ENCODE measurements at places on chromosomes 16 and 17. TPM values are rescaled to one million over a fixed set of nuclear protein-coding genes. Genes with fewer than 3 reads are reported as not detected.

DNA sequence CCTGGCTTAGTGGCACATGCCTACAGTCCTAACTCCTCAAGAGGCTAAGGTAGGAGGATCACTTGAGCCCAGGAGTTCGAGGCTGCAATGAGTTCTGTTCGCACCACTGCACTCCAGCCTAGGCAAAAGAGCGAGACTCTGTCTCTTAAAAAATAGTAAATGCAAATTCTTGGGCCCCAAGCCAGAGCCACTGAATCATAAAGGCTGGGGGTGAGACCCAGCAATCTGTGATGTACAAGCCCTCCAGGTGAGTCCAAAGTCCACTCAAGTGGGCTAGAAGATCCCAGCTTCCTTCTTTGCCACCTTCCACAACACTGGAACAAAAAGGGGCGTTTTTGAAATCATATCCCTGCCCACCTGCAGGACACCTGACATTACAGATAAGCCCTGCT lies 16.9 kb downstream of the TRIM25 start:
- no peak for DNase-seq

GRCh38 chr16:68893710-68894705 lies 50.7 kb downstream of the TANGO6 start:
- DNase-seq, result peak; percentile 80

DNA sequence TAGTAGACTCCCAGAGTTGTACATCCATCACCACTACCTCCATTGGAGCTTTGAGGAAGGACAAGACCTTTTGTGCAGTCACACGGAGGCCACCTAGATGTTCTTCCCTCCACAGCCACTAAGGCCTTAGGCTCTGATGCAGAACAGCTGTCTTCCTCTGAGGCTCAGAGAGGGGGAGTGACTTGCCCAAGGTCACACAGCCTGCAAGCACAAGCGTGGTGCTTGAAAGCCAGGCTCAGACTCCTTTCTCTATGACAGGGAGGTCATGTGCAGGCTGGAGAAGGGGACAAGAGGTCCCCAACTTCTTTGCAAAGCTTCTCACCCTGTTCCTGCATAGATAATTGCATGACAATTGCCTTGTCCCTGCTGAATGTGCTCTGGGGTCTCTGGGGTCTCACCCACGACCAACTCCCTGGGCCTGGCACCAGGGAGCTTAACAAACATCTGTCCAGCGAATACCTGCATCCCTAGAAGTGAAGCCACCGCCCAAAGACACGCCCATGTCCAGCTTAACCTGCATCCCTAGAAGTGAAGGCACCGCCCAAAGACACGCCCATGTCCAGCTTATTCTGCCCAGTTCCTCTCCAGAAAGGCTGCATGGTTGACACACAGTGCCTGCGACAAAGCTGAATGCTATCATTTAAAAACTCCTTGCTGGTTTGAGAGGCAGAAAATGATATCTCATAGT lies 12.7 kb downstream of the SCGB1C2 start:
- DNase-seq, result no peak

GRCh38 chr17:32484041-32484461 lies 2.7 kb upstream of the CDK5R1 start:
- DNase-seq, result no peak

DNA sequence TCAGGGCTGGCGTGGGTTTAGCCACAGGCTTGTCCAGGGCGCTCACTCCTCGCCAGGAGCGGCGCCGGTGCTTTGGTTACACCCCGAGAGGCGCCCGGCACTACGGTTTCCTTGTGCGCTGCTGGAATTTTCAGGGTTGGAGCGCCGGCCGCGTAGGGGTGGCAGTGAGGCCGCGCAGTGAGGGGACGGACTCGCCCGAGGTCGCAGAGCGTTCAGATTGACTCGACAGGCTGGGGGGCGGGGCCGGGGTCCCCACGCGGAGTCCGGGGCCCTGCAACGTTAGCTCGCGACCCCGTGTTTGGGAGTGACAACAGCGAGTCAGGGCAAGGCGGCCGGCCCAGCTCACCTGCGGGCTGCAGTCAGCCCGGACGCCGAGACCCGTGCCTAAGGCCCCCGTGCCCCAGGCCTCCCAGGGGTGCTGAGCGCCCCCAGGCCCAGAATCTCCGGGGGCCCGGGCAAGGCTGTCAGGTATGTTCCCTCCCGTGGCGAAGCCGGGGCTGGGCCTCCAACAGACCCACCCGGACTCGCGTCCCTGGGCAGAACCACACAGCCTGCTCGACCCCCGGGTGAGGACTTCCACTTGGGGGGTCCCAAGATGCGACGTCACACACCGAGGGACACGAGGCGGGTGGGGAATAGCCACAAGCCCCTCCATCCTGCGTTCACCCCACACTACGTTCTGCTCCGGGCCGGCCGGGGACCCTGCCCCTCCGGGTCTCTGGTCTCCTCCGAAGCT lies 1.3 kb upstream of the ACTG1 start:
- DNase-seq, result peak; percentile 90

- no peak for DNase-seq
These were observed 27.1 kb downstream of the PMP22 start for GRCh38 chr17:15238057-15238456.

- no peak for DNase-seq
These were observed 804 bp upstream of the ITGAE start for GRCh38 chr17:3801792-3802191.

The FBXW10 gene
- 0.20 TPM for total RNA-seq

The TRPV3 gene
- 2.6 TPM for total RNA-seq

The FBXL16 gene
- 0.07 TPM for total RNA-seq

The BRIP1 gene
- 4.0 TPM for total RNA-seq

The CDH1 gene
- 190 TPM for total RNA-seq

The SYNGR3 gene
- 1.4 TPM for total RNA-seq

The TMED6 gene
- 4.6 TPM for total RNA-seq
